Inflammatory macrophage treated with lipopolysaccharide for 1 hour (primary cell): ENCODE measurements at places on chromosomes 7 and 10.

GRCh38 chr10:130251766-130252165 is 115.6 kb downstream of the GLRX3 start:
- no peak for DNase-seq

DNA sequence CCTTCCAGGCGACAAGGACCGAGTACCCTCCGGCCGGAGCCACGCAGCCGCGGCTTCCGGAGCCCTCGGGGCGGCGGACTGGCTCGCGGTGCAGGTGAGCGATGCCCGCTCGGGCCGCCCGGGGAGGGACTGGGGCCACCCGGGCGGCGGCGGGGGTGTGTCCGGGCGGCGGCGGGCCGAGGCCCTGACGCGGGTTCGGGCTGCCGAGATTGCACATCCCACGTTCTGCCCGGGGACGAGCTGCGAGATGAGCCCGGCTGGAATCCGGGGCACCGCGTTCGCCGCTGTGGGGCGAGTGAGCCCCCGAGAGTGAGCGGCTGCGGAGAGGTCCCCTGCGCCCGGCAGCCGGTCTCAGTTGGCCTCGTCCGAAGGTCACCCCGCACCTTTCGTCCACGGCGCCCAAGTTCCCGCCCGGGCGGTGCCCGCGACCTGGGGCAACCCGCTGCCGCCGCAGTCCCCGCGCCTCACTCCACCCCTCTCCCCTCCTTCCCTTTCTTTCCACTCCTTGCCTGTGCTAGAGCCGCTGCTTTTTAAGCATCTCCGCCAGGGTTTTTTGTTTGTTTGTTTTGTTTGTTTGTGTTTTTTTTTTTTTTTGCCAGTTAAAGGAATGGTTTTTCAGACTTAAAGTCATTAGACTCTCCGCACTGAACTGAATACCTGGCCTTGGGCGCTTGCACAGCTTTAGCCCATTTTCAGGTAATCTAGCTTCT is 515 bp downstream of the RALA start:
- DNase-seq, result peak; percentile 31

- DNase-seq, result peak; percentile 7
Measured at GRCh38 chr7:158595068-158595467, 7.4 kb upstream of the PTPRN2 start.

GRCh38 chr10:86293396-86293791 is 73.2 kb downstream of the GRID1 start:
- DNase-seq, result no peak

DNA sequence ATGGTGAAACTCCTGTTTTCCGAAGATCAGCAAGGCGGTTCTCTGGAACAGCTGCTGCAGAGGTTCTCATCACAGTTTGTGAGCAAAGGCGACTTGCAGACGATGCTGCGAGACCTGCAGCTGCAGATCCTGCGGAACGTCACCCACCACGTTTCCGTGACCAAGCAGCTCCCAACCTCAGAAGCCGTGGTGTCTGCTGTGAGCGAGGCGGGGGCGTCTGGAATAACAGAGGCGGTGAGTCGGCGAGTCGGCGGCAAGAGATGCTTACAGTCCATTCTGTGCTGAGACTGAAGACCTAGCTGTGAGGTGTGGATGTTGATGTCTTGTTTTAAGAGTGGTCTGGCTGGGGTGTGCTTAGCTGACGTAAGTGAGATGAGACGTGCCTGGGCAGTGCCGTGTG is 16.2 kb upstream of the GET4 start:
- no peak for DNase-seq

GRCh38 chr10:11573497-11573896 is 38.0 kb downstream of the USP6NL start:
- peak; percentile 84 for DNase-seq

- DNase-seq, result peak; percentile 34
Measured at GRCh38 chr10:114709984-114710383, 51.9 kb upstream of the ABLIM1 start.

DNA sequence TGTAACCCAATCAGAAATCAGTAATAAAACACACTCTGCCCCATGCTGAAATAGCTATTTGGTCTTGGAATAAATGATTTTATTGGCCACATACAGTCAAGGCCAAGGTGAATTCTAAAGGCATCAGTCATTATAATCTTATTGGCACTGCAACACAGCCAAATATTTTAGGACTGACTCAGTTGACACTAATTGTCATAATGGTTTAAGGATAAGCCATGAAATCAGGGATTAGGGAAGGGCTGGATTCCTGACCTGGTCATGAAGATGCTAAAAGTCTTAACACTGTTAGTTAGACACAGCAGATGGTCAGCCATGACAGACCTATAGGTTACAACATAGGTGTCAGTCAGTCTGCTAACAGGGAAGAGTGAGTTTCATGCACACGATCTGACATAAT is 330.3 kb upstream of the NPSR1 start:
- no peak for DNase-seq

GRCh38 chr7:119197877-119198527 is 973.5 kb downstream of the ANKRD7 start:
- DNase-seq, result peak; percentile 23

DNA sequence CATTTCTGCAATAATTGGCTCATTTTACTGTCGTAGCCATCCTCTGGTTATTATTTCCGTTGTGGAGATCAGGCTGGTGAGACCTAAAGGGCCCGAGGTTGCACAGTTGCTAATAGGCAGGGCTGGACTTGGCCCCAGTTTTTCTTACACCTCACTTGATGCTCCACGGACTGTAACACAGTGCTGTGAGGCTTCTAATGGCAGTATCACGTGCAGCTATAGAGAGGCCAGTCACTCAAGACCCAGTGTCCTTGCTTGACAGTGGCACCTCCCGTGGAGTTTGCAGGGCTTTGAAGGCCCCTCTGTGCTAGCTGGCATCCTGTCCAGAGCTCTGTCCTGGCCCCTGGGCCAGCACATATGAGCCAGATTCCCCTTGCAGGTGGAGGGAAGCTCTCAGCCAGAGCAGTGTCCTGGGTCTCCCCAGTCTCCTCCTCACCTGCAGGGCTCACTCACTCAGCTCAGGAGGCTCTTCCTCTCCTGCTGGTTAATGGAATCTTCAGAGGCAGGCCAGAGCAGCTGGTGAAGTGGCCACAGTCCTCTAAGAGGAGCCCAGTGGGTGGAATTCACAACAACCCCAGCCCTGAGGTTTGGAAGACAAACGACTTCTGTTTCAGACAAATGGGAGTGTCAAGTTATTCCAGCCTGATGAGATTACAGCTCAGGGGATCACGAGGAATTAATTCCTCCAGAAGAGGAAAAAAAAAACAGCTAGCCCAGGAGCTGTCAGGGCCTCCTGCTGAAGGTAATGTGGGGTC is 114.2 kb upstream of the FAM180A start:
- DNase-seq, result no peak

- DNase-seq, result no peak
Measured at GRCh38 chr7:69959789-69960499, 361.7 kb downstream of the AUTS2 start.

GRCh38 chr7:91041901-91042484 is 222.2 kb upstream of the FZD1 start:
- no peak for DNase-seq

GRCh38 chr10:69327463-69328379 is 49.4 kb downstream of the HK1 start:
- peak; percentile 70 for DNase-seq

- no peak for DNase-seq
Measured at GRCh38 chr10:489330-489729, 200.1 kb downstream of the DIP2C start.

- no peak for DNase-seq
Measured at GRCh38 chr10:44685220-44685619, 225.9 kb upstream of the TMEM72 start.

DNA sequence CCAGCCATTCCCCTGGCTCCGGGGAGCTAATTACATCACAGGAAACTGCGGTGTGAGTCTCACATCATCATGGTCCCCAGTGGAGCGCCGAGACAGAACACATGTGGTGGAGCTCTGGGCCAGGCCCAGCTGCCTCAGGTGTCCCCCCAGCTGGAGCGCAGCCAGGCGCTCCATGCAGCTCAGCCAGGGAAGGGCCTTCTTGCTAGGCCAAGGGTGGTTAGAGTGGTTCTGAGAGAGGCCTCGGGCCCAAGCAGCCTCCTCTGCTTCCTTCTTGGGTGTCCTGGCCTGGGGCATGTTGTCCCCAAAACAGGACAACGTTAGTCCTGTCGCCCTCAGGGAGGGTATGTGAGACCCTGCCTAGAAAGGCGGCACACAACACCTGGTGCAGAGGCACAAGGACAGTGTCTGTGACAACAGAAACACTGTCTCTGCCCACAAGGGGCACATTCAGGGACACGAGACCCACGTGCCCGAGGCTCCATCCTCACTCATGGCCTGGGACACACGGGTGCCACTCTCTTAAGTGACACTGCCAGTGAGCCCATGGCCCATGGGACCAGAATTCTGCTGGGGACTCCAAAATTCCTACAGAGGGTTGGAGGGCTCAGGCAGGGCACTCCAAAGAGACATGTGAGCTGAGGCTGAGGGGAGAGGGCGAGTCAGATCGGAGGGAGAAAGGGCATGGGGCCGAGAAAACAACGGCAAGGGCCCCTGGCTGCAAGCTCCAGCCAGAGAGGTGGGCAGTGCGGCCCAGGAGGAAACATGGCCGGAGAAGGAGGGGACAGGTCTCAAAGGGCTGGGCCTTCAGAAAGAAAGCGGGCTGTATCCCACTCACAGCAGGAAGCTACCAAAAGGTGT is 37.0 kb upstream of the RET start:
- no peak for DNase-seq

GRCh38 chr7:39666562-39666961 is 43.2 kb downstream of the RALA start:
- no peak for DNase-seq

GRCh38 chr10:125559210-125559609 is 123.8 kb downstream of the TEX36 start:
- DNase-seq, result no peak

GRCh38 chr10:112904000-112904399 is 46.0 kb upstream of the TCF7L2 start:
- DNase-seq, result no peak

- DNase-seq, result peak; percentile 90
Measured at GRCh38 chr7:106365252-106366005, 80.6 kb upstream of the NAMPT start.

GRCh38 chr7:82841828-82842227 is 320.9 kb downstream of the PCLO start:
- no peak for DNase-seq

DNA sequence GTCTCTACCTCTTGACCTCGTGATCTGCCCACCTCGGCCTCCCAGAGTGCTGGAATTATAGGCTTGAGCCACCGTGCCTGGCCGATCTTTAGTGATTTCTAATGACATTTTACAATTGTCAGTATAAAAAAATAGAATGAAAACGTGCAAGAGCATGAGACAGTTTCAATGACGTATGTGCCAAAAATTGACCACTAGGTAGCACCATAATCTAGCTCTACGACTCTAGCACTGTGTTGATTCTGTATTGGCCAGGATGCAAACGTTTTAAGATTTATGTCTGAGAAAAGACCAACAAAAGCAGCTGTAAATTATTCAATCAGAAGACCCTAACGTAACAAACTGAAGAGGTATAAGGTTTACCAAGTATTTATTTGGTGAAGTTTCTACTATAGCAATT is 25.4 kb upstream of the EXOC6 start:
- DNase-seq, result peak; percentile 56

- DNase-seq, result no peak
Measured at GRCh38 chr10:69749178-69750010, 52.3 kb upstream of the COL13A1 start.

DNA sequence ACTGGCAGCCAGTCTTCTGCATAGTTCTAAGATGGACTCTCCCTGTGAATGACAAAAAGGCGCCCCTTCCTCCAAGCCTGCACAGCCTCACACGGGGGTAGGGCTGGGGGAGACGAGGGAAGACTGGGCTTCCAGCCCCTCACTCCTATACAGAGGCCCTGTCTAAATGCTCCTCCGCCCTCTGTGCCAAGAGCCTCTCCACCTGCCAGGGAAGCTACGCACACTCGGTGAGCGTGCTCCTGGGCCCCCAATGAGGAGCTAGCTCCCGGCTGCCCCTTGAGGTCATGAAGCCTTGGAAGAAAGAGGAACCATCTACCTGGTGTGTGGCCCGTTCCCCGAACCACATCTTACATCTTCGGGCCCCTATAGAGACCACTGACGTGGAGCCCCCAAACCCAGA is 54.8 kb downstream of the CRTAC1 start:
- DNase-seq, result no peak

- no peak for DNase-seq
Measured at GRCh38 chr7:131488361-131488760, 68.1 kb downstream of the PODXL start.

DNA sequence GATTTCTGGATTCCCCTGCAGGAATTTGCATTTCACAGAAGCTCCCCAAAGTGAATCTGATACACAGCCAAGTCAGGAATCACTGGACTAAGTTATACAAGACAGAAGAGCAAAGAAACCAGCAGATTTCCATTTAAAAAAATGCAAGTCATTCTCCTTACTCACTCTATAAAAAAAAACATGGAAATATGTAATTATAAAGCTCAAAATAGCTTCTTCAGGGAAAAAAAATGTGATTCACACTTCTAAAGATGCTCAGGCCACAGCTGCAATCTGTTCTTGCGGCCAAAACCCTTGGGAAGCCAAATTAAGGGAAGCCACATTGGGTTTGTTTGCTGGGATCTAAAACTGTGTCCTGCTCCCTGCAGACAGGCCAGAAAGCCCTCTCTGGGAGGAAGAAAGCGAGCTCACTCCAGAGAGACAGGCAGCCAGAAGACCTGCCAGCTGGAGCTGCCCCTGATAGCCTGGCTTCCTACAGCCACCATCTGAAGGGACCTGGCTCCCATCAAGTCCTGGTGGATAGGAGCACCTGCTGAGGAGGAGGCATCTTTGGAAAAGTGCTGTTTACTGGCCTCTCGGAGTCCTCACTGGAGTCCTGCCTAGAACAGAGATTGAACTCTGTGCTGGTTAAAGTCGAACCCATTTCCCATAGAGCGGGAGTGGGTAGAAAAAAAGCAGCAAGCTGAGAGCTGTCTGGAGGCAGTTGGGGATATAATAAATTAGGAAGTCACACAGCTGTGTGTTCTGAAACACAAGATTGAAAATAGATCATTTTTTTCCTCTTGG is 359.2 kb upstream of the AOAH start:
- no peak for DNase-seq

GRCh38 chr10:132878730-132879407 is 63.5 kb downstream of the CFAP46 start:
- no peak for DNase-seq

GRCh38 chr10:120998251-120998650 is 147.1 kb downstream of the WDR11 start:
- no peak for DNase-seq

DNA sequence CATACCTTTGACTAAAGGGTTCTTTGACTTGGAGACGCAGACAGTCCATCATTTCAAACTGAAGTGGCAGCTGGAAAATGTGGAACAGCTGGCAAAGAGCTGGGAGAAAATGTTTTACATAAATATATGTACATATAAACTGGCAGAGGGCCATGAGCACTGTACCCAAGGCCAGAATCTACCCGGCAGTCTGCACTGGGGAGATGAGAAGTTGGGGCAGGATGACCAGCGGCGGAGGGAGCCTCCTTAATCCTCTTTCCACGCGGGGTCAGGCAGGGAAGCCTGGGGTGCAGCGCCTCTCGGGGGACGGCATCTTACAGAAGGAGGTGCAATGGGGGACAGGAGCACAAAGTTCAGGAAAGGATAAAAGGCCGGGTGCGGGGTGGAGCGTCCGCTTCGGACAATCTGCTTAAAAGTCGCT is 1.3 kb downstream of the GLI3 start:
- no peak for DNase-seq
